Hypothalamus (tissue), 51 donors: ENCODE measurements at places on chromosomes 7 and 10.

DNA sequence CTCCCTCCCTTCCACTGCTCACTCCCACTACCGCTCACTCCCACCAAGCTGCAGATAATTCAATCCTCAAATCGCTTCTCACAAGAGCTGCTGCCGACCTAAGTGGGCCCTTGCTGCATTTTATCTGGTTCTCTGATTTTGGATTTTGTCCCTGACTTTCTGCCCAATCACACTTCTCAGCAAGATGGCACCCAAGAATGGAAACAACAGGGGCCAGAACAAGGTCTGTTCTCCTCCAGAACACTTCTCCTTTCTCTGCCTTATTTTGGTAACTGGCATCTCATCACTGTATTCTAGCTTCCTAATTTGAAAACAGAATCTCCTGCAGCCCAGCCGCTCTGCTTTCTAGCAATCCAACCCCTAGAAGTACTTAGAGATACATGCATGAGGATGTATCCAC, 172.8 kb downstream of the GRID1 start:
- no peak for DNase-seq

- DNase-seq: peak; percentile 8
Observed at GRCh38 chr10:11330383-11331045, 280.9 kb downstream of the USP6NL start.

GRCh38 chr7:112770051-112770450, 20.1 kb downstream of the TMEM168 start:
- no peak for DNase-seq

GRCh38 chr10:122464586-122464985, 3.2 kb downstream of the HTRA1 start:
- peak; percentile 58 for DNase-seq

GRCh38 chr10:33381451-33382215, 47.2 kb upstream of the NRP1 start:
- no peak for DNase-seq

GRCh38 chr10:102502029-102502336, 529 bp downstream of the ACTR1A start:
- peak; percentile 97 for DNase-seq

DNA sequence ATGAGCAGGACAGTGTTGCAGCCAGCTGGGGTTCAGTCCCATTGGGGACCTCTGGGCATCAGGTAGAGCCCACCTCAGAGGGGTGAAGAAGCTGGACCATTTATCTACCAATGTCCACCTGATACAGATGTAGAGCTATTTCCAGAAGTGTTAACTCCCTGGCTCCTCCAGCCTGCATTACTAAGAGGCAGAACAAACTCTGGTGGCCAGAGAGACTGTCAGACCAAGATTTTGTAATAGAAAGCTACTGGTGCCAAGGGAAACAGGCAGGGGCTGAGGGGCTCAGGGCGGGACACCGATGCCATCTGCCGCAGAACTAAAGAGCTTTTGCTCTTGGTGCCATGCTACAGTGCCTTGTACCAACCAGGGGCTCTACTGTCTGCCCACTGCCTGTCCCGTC, 268.2 kb upstream of the HABP2 start:
- DNase-seq: no peak

GRCh38 chr7:105682341-105683060, 101.2 kb upstream of the EFCAB10 start:
- DNase-seq: no peak

DNA sequence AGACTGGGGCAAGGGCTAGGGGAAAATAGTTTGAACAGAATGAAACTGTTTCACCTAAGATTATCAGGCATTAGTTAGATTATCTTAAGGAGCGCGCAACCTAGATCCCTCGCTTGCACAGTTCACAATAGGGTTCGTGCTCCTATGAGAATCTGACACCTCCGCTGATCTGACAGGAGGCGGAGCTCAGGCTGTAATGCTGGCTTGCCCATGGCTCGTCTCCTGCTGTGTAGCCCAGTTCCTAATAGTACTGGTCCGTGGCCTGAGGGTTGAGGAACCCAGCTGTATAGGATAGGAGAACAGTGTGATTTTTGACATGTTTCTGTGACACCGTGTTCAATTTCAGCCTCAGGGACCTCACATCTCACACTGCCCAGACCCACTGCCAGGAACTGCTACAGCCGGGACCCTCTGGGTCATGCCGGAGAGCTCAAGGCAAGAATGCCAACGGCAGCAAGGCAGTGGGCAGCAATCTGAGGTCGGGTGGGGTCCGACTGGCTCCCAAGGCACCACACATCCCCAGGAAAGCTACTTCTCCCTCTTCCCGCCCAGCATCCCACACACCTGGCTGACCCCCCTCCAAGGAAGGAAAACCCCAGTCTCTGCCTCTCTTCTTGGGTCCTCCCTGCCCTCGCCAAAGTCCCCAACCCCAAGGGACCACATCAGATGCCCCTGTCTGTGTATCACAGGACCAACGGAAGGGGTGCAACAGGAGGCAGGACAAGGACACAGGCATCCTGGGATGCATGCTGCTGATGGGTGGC, 31.7 kb downstream of the CAMK2B start:
- no peak for DNase-seq

DNA sequence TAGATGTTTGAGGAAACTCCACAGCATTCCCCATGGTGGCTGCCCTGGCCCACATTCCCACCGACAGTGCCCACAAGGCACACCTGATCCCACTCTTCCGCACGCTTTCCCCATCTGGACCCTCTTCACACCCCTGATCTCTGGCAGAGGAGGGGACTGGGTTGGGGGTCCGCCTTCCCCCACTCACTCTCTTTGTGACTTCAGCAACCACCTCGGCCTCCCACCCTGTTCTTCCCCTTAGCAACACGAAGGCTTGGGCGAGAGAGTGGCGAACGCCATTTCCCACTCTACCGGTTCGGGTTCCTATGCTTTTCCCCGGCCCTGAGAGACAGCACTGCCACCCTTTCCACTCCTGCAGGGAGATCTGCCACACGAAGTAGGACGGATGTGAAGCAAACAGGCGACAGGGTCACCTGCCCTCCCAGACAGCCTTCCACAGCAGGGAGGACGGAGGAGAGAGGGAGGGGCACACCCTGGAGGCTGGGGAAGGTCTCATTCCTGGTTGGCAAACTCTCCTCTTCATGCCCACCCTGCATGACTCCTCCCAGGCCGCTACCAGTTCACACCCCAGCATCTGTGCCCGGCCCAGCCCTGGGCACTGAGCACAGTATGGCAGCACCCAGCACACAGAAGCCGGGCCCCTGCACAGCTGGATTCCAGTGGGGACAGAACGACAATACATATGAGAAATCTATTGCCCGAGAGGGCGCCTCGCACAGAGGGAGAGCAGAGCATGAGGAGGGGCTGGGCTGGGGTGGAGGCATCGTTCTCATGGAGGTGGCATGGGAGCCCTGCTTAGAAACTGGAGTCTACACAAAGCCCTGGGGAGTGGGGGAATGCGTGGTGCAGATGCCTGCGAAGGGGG, 93.5 kb downstream of the PAXIP1 start:
- no peak for DNase-seq

GRCh38 chr10:33773886-33774480, 439.5 kb upstream of the NRP1 start:
- DNase-seq: no peak

GRCh38 chr7:80593869-80594586, 44.4 kb upstream of the CD36 start:
- no peak for DNase-seq

GRCh38 chr7:979886-980571, 3.0 kb upstream of the CYP2W1 start:
- DNase-seq: no peak

- DNase-seq: no peak
Observed at GRCh38 chr7:49294611-49295010, 370.3 kb downstream of the CDC14C start.

DNA sequence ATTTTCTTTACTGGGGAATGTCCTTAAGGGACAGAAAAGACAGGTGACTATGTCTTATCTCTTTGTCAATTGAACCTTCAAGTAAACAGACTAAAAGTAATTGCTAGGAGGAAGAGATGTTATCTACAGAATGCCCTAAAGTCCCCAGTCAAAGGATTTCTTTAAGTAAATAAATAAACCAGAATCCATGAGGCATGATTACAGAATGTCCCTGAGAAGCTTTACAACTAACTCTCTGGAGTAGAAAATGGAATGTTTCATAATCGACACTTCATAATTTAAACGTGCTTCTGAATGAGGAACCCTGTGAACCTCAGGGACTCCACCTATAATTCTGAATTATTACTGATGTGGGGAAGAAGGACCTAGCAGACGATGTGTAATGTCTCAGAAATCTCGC, 187.9 kb upstream of the IMMP2L start:
- DNase-seq: no peak

GRCh38 chr10:62085404-62085803, 183.2 kb downstream of the RTKN2 start:
- no peak for DNase-seq

DNA sequence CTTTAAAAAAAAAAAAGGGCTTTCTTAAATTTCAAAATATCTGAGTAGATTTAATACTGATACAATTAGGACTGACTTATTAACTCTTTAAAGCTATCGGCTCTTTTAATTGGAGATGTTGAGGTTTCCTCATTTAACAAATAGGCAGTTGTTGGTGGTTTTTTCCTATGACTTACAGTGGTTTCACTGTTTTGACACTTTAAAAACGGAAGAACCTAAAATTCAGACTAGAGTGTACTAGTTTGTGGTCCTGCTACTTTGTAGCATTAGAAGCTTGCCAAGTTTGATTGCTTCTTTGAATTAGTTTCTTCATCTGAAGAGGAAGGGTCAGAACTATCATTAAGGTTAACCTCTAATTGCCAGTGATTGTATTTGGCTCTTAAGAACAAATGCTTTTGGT, 27.7 kb downstream of the CUL1 start:
- no peak for DNase-seq

- DNase-seq: no peak
Observed at GRCh38 chr7:42014625-42015618, 222.1 kb downstream of the GLI3 start.

GRCh38 chr7:136514776-136515175, 353.7 kb upstream of the CHRM2 start:
- no peak for DNase-seq

DNA sequence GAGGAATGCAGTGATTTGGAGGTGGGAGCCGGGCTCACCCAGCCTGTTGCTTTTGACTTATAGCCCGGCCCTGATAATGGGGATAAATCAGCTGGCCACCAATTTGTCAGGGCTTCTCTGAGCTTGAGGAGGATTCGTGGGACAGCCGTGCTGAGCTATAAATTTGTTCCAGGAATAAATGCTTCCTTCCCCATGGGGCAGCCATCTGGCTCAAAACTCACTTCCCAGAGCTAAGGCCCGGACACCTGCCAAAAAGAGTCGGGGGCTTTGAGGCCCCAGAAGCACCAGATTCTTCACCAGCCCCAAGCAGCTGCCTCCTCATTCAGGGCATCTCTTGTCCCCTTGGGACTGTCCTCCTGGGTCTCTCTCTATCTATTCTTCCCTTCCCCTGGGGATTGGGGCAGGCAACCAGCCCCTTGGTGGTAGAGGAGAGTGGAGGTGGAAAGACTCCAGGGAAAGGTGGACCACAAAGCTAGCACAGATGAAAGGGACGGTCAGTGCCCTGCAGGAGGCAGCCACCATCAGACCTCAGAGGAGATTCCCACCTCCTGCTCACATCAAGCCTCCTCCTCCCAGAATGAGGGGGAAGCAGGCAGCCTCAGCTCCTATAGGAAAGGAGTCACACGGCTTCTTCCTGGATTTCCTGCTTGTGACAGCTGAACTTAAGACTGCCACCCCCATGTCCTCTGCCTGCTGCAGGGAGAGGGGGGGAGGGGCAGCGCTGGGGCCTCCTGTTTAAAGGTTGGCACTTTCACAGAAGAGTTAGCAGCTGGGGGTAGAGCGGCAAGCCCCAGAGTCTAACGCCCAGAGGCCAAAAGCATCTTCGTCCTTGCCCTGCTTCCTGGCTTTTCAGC, 44.2 kb upstream of the LRRC4 start:
- peak; percentile 20 for DNase-seq

DNA sequence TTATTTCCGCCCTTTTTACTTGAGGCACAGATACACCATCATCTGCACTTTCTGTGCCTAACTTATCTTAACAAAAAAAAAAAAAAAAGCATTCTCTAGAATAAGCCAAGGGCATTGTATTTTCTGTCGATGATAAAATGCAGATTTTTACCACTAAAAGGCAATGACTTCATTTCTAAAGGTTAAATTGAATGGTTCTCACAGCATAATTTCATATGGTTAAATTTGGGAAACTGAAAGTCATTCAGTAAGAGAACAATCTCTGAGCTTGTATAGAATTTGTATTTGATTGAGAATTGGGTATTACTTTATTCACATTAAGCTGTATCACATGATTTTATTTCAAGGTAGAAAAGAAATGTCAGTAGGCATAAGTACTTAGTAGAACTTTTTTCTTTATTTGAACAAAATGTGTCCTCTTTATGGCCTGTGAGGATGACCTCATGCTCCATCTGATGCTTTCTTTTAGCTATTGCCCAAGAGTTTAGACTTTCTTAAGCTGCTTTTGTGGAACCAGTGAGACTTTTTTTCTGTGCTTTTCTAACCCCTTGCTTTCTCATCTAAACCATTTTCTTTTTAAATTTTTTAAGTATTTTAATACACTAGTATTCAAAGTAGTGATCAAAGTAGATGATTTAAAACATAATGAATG, 110.3 kb downstream of the LRRC4 start:
- DNase-seq: no peak

- no peak for DNase-seq
Observed at GRCh38 chr10:25023278-25023677, 6.9 kb downstream of the THNSL1 start.

DNA sequence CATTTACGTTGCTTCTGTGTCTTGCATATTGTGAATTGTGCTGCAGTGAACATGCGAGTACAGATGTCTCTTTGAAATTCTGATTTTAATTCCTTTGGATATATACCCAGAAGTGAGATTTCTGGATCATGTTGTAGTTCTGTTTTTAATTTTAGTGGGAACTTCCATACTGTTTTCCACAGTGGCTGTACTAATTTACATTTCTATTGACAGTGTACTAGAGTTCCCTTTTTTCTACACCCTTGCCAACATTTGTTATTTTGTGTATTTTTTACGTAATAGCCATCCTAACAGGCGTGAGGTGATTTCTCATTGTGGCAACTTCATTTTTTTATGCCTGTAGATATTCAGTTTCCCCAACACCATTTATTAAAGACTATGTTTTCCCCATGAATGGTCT, 144.7 kb upstream of the INHBA start:
- no peak for DNase-seq

DNA sequence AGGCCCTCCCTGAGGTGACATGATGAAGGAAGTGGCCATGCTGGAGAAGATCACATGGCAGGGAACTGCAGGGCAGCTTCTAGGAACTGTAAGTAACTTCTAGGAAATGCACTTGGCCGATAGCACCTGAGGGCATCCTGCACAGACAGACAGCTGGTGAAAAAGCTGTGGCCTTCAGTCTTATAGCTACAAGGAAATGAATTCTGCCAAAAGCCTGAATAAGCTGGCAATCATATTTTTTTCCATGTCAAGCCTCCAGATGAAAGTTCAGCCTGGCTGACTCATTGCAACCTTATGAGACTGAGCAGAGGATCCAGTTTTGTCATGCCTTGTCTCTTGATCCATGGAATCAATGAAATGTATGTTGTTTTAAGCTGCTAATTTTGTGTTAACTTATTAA, 91.1 kb upstream of the CACNA2D1 start:
- no peak for DNase-seq

GRCh38 chr10:9301148-9301547, 1246.7 kb downstream of the GATA3 start:
- DNase-seq: no peak

- no peak for DNase-seq
Observed at GRCh38 chr10:36766415-36766810, 359.0 kb upstream of the ANKRD30A start.
